ENCODE measurements at places on chromosomes 3 and 15.

DNA sequence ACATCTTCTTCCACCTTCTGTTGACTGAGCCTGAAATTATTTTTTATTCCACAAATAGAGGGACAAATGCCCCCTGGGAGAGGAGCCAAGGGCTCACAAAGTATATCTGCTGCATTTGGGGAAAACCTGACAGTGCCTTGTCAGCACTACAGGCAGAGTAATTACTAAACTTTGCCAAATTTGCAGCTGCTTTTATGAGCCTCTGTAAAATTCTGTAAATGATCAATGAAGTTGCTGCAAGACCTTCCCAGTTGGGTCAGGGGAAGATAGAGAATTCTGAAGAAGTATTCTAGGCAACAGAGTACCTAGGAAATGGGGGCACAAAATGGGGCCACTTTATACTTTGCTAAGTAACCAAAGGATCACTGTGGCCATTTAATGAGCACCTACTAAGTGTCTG, 10.5 kb downstream of the GHSR start:
- DNase-seq: no peak

GRCh38 chr3:164539215-164539614, 539.1 kb downstream of the SI start:
- DNase-seq: no peak

DNA sequence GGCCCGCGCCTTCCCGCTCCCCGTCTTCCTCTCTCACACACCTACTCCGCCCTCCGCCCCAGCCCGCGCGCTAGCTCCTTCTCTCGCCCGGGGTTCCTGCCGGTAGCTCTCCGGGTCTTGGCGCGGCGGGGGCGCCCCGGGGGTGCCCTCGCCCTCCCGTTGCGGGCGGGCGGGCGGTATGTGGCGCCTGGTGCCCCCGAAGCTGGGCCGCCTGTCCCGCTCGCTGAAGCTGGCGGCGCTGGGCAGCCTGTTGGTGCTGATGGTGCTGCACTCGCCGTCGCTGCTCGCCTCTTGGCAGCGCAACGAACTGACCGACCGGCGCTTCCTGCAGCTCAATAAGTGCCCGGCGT, 507 bp downstream of the DIPK2A start:
- DNase-seq: peak; percentile 57

GRCh38 chr3:11221818-11222415, 50.3 kb upstream of the ATG7 start:
- no peak for DNase-seq

- DNase-seq: peak; percentile 6
These were observed 11.0 kb upstream of the ARL14 start for GRCh38 chr3:160665784-160666526.

DNA sequence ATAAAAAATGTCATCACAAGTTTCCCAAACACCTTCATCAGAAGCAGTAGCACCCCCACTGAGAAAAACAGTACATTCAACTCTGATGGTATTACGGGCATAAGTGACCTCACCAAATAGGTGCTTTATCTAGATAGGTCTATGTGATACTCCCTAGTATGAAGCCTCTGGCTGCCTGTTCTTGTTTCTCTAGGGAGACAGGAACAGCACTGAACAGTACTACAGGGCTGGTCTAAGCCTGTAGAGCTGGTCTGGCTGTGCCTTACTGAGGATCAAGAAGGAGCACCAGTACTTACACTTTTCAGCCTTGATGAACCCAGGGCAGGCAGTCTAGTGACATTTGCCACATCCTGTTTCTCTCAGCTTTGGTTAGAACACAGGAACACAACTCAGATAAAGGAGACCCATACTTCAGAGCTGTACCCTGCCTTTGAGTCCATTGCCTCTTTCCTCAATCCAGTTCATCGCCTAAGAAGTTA, 35.9 kb downstream of the OXNAD1 start:
- peak; percentile 38 for DNase-seq

- no peak for DNase-seq
These were observed 82.8 kb downstream of the MAGI1 start for GRCh38 chr3:65955792-65956477.

DNA sequence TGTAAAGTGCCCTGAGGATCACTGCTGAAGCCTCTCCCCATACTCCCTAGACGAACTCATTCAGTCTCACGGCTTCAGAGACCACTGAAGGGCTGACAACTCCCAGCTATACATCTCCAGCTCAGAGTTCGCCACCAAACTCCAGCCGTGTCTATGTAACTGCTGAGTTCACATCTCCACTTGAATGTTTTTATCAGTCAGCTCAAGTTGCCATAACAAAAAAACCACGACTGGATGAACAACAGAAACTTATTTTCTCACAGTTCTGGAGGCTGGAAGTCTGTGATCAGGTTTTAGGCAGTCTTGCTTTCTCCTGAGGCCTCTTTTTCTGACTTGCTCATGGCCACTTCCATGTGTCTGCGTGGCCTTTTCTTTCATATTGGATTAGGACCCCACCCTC, 223.0 kb upstream of the LRRFIP2 start:
- DNase-seq: no peak

- DNase-seq: no peak
These were observed 38.3 kb downstream of the PIK3CA start for GRCh38 chr3:179186426-179186825.

- DNase-seq: peak; percentile 32
These were observed 21.5 kb downstream of the SCN5A start for GRCh38 chr3:38627956-38628355.

- DNase-seq: peak; percentile 45
These were observed 25.2 kb downstream of the OXNAD1 start for GRCh38 chr3:16290007-16290826.

- no peak for DNase-seq
These were observed 704.1 kb upstream of the CFAP20DC start for GRCh38 chr3:59753808-59754450.

DNA sequence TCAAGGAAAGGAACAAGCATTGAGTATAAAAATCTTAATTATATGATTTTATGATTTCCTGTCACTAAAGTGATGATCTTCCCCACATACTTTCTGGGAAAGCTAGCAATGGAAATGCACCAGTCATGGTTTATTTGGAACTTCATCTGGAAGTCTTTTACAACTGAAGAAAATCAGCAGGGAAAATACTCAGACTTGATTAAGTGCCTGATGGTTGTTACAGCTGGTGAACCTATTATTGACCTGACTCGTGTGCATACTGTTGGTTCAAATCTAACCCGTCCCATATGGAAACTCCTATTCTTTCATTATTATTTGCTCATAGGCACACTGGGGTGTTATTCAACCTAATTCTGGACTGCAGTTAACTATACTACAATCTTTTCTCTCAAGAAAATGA, 701.8 kb upstream of the CCDC54 start:
- DNase-seq: no peak

GRCh38 chr3:160893207-160893606, 137.2 kb downstream of the PPM1L start:
- no peak for DNase-seq

- DNase-seq: no peak
These were observed 24.5 kb upstream of the MFSD1 start for GRCh38 chr3:158777161-158777873.

- DNase-seq: no peak
These were observed 65.1 kb downstream of the LDHAL6B start for GRCh38 chr15:59271595-59272201.

- no peak for DNase-seq
These were observed 175.4 kb downstream of the TBC1D2B start for GRCh38 chr15:77901921-77902750.

- DNase-seq: no peak
These were observed 137.6 kb upstream of the CMC1 start for GRCh38 chr3:28103861-28104260.

GRCh38 chr15:28888302-28888894, 2.6 kb downstream of the APBA2 start:
- DNase-seq: no peak

GRCh38 chr15:57245130-57245529, 131.2 kb upstream of the CGNL1 start:
- no peak for DNase-seq

DNA sequence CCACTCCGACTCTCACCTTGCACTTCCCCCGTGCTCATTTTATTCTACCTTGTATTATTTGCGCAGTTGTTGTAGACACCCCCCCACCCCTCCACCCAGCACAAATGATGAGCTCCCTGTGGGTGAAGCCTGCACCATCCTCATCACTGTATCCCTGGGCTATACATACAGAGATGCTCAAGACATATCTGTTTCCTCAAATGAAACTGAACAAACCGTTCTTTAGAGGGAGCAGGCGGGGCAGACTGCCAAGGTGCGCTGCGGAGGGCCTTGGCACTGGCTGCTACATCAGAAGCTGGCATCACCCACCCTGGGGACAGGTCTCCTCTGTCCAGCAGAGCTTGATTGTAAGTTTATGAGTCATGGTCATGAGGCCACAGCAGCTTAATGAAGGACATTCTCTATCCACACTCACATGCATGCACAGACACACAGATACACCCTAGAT, 29.0 kb downstream of the ADCY5 start:
- no peak for DNase-seq

DNA sequence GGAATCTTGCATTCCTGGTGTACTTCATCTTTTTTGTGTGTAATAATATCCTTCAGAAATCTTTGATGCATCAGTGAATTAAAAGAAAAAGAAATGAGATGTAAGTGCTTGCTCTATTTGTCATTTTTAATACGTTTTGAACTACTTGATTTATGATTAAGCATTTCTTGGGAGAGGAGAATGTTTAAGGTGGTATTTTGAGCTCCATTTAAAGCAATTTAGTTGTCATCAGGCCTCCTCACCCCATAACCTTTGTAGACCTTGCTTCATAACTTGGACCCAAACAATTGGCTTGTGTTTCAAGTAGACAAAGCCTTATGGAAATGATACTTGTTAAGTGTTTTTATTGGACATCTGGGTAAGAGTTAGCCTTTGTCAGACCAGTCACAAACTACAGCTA, 87.1 kb upstream of the VEPH1 start:
- DNase-seq: no peak

DNA sequence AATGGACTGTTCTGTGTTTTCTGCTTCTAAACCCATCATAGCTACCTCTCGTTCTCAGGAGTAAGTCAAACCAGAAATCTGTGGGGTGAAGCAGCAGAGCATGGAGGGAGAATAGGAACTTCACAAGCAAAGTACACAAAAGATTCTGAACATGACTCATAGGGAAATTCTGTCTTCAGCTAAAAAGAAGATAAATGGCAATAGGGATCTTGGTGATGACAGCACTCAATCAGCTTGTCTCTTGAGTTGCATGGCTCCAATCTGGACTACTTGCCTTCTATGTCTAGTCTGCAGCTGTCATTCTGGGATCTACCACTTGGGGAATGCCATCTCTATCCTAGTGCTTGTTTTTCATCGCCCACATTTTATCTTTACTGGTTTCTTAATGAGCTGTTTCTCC, 13.5 kb upstream of the GRAMD1C start:
- DNase-seq: no peak

GRCh38 chr3:185152410-185153170, at the start of gene C3orf70:
TSS of gene C3orf70 (minus strand) at chr3:185153060. CDS start at chr3:185152823, 237 bp downstream.
- DNase-seq: peak; percentile 13

- DNase-seq: no peak
These were observed 30.2 kb downstream of the CPNE4 start for GRCh38 chr3:132004571-132004970.

DNA sequence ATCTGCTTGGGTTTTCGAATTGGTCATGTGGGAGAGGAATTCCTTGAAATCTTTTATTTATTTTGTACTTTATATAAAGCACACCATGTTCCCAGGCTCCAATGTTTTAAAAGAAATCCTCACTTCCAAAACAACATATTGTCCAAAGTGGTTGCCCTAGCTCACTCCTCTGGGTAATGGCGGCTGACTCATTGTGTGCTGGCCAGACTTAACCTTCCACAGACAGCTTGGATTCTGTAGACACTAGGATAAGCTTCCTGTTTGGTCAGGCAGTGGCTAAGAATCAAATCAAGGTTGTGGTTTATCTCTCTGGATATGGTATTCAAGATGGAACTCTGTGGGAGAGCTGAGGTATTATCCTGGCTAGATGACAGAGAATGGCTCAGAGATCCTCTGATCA, 55.8 kb upstream of the FAM98B start:
- DNase-seq: no peak

DNA sequence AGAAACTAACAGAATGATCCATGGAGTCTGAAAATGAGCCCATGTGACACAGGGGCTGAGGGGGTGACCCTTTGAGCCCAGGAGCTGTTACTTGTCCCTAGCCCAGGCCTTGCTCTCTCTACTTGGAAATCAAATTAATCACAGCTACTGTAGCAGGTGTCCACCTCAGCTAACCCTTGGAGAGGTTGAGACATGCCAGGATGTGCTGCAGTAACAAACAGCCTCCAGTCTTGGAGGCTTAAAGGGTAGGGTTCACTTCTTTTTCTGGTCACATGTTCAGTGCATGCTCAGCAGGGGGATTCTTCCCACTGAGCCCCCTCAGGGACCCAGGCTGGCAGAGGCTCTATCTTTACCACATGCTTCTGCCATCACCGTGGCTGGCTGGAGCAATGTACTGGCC, 21.4 kb downstream of the TPRA1 start:
- DNase-seq: no peak

DNA sequence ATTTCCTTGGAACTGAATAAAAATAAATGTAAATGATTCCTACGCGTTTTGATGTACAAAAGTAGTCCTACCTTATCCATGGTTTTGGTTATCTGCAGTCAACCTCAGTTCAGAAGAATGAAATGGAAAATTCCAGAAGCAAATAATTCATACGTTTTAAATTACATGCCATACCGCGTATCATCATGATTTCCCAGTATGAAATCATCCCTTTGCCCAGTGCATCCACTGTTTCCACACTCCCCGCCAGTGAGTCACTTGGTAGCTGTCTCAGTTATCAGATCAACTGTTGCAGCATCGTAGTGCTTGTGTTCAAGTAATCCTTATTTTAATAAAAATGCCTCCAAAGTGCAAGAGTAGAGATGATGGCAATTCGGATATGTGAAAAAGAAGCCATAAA, 9.1 kb upstream of the MFSD1 start:
- DNase-seq: no peak

DNA sequence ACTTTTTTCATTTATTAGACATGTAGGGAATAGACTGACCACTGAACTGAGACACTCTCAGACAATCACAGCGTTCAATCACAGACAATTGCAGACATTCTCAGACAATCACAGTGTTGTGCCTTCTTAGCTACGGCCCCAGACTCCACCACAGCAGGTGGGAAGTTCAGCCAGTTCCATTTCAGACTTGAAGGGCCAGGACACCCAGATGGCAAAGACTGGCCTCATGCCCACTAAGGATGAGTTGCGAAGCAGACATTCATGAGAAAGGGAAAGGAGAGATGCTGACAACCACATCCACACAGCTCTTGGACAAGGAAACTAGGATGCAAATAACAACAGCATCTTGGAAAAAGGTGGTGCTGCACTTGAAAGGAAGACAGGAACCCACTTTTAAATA, 21.9 kb upstream of the ALDH1L1 start:
- no peak for DNase-seq
